ENCODE measurements at places on chromosomes 4 and X. TPM values are rescaled to one million over a fixed set of nuclear protein-coding genes. Genes with fewer than 3 reads are reported as not detected.

FRMD7 gene
- total RNA-seq, result not detected

MAML3 gene
- 1.5 TPM for total RNA-seq

KIAA1210 gene
- not detected for total RNA-seq

LAP3 gene
- 63.7 TPM for total RNA-seq

CENPE gene
- total RNA-seq, result 0.16 TPM

REST gene
- total RNA-seq, result 17.9 TPM

RAB41 gene
- total RNA-seq, result not detected

GPAT3 gene
- 183 TPM for total RNA-seq

All from gastrocnemius medialis (tissue), 4 donors.